Fibroblast of skin of abdomen (primary cell): ENCODE measurements at places on chromosomes 7 and 10.

DNA sequence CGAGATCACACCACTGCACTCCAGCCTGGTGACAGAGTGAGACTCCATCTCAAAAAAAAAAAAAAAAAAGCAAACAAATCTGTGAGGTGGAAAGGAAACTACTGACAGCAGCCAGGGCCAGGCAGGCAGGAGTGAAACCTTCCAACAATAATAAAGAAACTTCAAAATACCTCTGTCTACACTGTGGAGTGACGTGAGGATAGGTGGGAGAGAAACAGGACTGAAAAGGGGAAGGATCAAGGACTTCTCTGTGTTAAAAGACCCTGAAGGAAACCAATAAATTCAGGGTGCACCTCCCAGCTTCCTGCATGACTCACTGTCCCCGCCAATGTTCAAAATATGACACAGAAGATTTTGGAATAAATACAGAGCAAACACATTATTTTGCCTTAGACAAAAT lies 82.9 kb downstream of the KIAA1549 start:
- DNase-seq = no peak

GRCh38 chr7:156474241-156474743 lies 166.3 kb upstream of the RNF32 start:
- peak; percentile 32 for DNase-seq

- DNase-seq = no peak
Measured at GRCh38 chr10:113409175-113409574, 143.7 kb upstream of the HABP2 start.

GRCh38 chr7:33531888-33532287 lies 373.5 kb upstream of the BMPER start:
- DNase-seq = no peak

DNA sequence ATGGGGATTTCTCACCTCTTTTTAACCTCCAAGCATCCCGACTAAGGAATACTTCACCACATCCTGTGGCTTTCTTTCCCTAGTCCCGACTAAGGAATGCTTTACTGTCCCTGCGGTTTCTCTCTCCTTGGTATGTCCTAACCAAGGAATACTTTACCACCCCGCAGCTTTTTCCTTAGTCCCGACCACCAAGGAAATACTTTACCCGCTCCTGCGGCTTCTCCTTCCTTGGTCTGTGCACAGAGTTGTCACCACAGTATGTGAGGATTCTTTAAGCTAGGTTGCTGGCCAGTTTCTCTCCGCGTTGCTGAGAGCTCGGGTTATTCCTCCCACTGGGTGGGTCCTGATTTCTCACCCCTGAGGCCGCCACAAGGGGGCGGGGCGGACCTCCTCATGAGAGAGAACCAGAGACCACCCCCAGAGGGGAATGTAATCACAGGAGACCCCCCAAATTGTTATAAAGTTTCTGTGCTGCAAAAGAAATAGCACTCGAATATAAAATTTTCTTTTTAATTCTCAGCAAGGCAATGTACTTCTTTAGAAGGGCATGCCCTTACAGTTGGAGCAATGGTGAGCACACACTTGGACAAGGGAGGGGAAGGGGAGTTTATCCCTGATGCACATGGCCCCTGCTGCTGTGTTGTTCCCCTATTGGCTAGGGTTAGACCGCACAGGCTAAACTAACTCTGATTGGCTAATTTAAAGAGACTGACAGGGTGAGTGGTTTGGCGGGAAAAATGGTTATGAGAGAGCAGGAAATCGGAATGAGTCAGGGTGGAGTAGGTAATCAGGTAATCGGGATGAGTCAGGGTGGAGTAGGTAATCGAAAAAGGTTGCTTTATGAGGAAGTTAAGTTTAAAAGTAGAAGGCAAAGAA lies 12.8 kb downstream of the SUGCT start:
- DNase-seq = peak; percentile 33

GRCh38 chr7:148686312-148686937 lies 12.3 kb upstream of the CUL1 start:
- no peak for DNase-seq

- peak; percentile 73 for DNase-seq
Measured at GRCh38 chr10:103192451-103193106, 493 bp downstream of the NT5C2 start.

DNA sequence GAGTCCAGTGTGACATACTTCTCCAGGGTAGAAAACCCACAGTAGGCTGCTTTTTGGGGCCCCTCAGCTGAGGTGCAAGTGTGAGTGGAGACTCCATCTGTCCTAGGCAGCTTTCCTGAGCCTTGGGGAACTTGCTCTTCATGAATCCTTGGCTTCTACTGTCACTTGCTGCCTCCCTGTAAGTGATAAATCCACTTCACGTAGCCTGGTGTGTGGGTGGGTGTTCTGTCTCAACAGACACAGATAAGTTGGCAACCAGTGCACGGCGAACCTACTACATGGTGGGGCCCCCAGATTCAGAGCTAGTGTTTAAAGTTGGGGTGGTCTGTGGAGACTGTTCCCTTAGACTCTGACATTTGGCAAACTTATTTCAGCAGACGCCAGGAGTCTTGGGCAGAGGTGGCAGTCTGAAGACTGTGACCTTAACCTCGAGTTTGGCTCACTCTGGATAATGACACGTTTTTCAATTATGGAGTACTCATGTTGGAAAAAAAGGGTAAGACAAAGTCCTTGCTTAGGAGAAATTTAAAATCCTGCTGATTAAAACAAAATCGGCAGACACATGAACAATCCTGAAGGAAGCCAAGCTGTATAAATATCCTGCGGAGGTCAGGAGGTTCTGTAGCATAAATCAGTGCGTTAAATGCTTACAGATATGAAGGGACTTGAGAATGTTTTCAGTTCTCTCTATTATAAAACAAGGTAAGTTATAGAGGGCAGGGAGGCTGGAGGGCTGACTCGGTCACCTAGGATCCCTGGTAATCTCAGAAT lies 376.9 kb downstream of the PHTF2 start:
- DNase-seq = no peak

DNA sequence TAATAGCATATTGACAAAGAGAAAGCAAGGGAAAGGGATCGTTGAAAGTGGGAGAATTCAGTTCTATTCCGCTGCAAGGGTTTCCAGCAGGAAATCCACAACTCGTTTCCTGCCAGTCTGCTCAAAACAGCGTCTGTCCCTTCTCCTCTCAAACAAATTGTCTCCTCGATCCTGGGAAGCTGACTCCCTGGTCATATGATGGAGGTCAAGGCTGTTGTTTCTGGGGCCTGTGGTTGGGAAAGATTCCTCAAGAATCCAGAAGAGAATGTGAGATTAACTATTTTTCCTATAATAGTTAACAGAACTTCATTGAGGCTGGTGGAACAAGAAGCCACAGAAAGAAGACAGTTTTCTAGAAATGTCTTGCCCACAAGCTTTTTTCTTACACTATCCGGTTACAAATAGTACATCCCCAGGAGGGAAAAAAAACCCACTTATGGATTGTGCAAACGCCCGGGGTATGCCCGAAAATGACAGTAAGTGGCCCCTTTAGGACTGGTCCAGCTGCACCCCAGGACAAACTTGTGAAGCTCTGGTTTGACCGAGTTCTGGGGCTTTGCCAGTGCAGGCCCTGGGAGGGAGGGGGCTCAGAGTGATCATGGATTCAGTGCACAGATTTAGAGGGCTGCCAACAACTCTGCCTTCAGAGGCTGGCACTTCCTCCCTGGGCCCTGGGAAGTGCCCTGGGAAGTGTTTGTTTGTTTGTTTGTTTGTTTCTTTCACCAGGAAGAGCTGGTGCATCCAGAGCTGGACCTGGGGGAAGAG lies 49.4 kb upstream of the CTBP2 start:
- DNase-seq = peak; percentile 41

- DNase-seq = no peak
Measured at GRCh38 chr10:7857262-7857661, 39.0 kb downstream of the TAF3 start.

GRCh38 chr7:47621979-47622561 lies 40.2 kb upstream of the TNS3 start:
- no peak for DNase-seq

DNA sequence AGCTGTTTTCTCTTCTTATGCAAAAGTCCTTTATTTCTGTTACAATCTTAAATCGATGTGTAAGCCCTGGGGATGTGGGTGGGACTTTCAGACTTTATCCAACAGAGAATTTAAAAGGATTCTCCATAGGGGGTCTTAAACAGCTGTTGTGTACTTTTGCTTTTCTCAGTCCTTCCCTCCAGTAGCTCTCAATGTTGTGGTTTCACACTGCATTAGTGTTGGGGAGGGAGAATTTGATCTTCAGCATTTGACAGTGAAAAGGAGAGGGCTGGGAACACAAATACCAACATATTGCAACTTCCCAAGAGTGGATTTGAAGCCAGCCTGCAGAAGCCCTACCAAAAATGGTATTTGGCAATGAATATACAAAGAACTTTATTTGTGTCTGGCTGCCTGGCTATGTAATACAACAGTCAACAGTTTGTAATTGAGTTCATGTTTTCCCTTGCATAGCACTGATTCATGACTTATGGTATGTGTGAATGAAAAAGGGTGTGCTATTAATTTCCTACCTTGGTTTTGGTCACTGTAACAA lies 80.1 kb upstream of the CAPZA2 start:
- peak; percentile 88 for DNase-seq

DNA sequence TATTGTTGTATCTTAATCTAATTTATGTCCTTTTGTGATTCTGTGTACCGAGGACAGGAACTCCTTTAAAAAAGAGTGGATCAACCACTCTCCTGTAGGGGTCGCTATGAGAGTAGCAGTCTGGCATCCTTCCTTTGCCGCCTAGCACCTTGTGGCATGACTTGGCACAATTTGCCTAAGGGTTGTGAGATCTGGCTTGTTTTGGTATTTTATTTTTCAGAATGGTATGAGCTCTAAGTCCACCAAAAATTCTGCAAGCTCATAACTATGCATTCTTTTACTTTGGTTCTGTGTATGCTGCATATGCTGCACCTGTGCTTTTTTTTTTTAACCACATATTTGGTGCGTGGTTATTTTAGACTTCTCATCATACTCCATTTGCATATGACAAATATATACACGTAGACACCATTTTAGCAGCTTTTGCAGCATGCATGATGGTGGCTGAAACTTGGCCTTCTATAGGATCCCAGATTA lies 112.8 kb downstream of the CDK14 start:
- DNase-seq = no peak

DNA sequence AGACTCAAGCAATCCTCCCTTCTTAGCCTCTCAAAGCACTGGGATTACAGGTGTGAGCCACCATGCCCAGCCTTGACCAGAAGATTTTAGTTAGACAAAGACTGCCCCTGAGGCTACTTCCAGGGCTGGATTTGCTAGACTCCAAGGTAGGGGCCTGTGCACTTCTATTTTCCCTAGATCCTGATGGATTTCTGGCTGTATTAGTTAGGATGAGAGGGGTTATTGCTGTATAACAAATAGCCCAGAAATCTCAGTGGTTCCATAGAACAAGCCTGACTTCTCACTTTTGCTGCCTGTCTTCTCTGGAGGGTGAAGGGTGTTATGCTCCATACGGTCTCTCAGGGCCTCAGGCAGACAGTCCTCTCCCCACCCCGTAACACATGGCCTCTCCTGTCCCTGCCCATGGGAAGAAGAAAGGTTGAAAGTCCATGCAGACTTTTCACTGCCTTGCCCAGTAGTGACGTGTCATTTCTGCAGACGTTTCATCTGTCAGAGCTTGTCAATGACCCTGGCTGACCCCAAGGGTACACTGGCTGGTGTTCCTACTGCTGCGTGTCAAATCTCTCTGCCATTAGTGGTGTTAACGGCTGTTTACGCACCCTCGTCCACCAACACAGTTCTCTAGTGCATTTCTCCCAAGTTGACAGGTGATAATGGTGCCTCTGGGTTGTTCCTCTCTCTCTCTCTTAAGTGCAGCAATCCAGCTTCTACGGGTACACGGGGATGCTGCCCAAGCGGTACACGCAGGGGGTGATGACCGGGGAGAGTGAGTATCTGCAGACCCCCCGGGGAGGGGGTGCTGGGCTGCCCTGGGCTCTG lies 11.6 kb downstream of the SLC29A4 start:
- DNase-seq = no peak

DNA sequence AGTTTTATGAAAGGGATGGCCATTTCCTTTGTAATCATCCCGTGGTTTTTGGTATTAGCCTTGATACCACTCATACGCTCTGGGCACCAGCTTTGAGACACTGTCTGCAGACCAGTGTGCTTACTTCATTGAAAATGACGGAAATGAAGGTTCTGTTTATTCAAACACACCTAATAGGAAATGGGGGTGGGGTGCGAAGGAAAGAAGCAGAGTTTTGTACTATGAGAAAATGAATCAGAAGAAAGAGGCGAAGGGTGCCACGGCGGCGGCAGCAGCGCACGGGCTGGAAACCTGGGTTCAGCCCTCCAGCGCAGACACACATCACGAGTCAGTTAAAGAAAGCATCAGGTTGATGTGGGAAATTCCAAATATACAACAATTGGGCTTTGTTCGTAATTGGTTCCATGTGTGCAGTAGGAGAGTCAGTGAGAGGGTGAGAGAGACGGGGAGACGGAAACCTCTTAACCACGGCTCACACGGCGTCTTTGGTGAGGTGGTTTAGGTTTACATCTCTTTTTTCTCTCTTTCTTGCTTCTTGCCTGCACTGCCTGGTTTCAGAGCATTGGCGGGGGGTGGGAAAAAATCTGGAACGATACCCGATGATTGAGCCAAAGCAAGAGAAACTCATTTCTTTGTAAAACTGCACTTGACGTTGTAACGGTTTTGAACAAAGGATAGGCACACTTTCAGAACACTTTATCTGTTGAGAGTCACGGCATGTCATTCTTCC lies 321.2 kb downstream of the FRMD4A start:
- peak; percentile 94 for DNase-seq

- DNase-seq = peak; percentile 78
Measured at GRCh38 chr7:79506481-79506880, 53.0 kb upstream of the MAGI2 start.

DNA sequence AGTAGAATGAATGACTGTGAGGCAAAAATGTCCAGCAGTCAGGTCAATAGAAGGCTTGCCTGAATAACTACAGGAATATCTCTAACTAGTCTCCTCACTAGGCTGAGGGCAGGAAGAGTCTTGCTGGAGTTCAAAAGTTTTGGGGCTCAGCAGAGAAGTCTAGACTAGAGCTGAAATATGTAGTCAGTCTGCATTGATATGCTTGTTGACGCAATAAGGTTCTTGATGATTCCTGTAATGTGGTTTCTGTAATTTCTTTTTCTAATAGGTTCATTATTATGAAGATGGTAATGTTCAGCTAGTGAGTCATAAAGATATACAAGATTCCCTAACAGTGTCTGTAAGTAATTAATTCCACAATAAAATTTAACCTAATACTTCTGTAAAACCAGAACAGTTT lies 41.5 kb upstream of the ST7 start:
- DNase-seq = peak; percentile 83

- no peak for DNase-seq
Measured at GRCh38 chr7:87966271-87966670, 32.2 kb downstream of the ADAM22 start.

- no peak for DNase-seq
Measured at GRCh38 chr7:109844362-109844761, 1246.6 kb upstream of the LRRN3 start.

GRCh38 chr7:150621376-150621775 lies 10.8 kb downstream of the GIMAP6 start:
- DNase-seq = no peak

DNA sequence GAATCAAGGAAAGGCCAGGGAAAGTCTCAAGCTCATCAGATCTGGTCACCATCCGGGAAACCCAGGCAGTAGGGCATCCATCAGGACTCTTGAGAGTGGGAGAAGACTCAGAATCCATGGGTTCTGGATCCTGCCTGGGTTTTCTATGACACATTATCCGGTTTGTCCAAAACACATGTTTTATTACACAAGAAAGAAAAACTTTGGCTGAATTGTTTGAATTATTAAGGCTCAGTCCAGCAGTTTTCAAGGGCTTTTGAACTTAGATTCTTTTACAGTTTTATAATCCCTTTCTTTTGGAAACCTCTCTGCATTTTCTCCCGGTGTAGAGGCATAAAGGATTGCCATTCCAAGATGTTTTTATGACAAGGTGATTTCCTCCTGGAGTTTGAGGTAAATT lies 528.5 kb upstream of the MGMT start:
- no peak for DNase-seq
